ENCODE measurements at places on chromosomes 11 and 22.

DNA sequence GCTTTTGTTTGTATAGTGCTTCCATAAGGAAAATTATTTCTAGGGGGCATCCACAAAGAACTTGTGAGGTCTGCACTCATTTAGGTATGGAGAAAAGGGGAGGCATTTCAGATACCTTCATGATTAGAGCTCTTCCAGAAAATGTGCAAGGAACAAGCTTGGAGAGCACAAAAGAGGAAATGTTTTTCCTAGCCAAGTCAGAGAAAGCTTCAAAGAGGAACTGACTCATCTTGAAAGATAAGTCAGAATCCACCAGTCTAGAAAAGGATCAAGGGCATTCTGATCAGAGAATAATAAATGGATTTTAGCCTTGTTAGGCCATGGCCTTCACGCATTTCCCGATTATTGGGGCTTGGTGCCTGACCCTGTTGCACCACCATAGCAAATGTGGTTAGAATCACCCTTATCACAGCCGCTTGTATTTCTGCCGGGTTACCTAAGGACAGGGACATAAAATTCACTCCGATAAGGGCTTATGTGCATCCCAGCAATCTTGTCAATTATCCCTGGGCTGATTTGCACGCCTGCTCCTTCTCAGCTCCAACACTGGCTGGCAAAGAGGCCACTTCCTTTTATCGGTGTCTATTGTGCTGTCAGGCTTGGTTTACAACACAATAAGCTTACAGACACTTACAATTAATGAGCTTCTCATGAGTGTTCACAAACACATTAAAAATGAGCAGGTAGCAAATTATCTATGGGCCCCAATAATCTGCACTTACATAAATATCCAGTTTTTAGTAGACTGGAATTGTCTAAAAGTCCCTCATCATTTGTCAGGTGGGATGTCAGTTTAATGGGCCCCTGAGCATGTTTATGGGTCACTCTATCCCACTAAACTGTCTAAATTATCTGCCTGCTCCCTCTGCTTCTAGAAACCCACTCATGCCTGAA lies 613.5 kb downstream of the SOX6 start:
- DNase-seq = peak; percentile 3

- no peak for DNase-seq
These were observed 20.2 kb downstream of the ST3GAL4 start for GRCh38 chr11:126375726-126376125.

DNA sequence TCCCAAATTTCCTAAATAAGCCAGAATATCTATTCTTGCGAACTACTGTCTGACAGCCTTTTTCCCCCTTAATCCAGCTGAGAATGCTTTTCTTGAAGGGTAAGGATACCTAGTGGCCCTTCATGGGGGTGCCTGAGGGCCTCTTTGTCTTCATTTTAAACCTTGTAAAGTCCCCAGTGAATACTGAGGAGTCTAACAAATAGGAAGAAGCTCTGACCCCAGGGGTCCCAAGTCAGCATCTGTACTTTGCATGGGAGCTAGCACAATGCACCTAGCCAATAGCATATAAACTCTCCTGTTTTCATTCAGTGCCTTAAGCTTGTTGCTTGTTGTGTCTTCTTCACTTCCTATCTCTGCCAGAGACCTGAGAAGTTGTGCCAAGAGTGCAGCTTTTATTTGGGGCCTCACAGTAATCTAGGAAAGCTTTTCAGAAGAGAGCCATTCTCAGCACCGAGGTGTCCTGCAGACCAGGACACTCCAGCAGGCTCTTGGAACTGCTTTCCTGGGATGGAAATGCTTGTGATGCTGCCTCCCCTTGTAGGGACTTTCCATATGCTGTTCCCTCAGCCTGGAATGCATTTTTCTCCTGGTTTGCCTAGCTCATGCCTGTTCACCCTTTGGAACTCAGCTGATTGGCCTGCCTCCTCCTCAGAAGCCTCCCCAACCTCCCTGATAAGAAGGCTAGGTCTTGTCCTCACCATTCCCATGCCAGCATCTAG lies 37.2 kb downstream of the BMAL1 start:
- DNase-seq = no peak

- peak; percentile 60 for DNase-seq
These were observed 72.9 kb upstream of the ANO1 start for GRCh38 chr11:70005107-70005818.

GRCh38 chr11:64447831-64448598 lies 89.1 kb downstream of the RPS6KA4 start:
- DNase-seq = peak; percentile 20

DNA sequence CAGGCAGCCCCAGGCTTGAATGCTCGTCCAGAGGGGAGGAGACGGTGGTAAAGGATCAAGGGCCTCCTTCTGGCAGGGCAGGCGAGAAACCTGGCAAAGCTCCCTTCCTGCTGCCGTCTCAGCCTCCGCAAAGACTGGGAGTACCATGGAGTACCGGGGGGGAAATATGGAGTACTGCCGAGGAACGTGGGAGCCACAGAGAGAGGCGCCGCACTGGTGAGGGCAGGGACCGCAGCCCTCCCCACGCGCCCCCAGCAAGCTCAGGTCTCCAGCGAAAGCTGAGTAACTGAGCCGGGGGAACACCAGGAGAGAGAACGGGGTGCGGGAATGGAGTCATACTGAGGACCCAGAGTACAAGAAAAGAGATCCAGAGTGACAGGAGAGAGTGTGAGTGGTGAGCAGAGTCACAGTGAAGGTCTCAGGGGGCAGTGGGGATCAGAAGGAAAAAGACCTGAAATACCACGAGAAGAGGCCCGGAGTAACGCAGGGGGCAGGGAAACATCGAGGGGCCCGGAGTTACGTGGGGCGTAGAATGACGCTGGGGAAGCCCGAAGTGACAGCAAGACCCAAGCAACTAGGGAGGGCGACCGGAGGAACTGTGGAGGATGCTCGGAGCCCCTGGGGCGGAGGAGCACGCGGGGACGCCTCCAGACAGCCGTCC lies 740 bp downstream of the EML3 start:
- peak; percentile 52 for DNase-seq

DNA sequence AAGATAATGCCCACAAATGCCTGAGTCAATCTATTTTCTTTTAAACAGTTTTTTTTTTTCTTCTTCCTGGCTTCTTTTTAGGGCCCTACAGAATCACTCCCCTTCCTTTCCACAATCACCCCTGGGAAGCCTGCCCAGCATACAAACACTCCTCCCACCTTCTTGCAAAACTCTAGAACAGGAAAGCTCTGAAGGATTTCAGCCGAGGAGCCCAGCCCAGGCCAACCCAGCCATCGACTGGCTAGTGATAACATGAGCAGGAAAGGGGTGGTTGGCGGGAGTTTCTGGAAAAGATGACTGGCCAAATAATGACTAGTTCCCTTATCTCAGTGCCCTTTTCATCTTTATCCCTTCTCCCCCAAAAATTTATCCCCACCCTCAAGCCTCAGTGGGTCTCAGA lies 68.2 kb downstream of the USP35 start:
- DNase-seq = peak; percentile 95

- no peak for DNase-seq
These were observed 320.9 kb upstream of the PITPNB start for GRCh38 chr22:28239941-28240340.

DNA sequence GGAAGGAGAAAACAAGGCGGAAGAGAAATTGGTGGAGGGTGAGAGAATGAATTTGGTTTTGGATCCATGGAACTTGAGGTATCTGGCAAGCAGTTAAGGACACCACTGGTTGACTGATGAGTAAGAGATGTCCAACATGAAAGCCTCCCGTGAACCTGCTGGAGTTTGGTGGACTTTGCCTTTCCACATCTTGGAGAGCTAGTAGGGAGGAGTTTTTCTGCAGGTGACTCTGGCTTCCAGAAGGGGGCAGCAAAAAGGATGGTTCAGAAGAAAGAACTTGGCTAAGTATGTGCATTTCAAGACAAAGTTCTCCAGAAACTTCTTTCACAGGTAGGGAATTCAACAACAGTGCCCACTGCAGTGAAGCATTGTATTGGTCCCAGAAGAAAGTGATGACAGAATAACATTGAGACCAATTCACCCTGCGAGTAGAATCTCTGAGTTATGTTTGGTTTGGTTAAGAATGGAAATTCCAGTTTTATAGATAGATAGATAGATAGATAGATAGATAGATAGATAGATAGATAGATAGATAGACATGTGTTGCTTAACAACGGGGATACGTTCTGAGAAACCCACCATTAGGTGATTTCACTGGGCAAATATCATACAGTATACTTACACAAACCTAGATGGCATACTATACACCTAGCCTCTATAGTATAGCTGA lies 28.5 kb downstream of the DCDC1 start:
- peak; percentile 55 for DNase-seq

GRCh38 chr11:118092907-118093571 lies 6.3 kb upstream of the SMIM35 start:
- no peak for DNase-seq

Measured in iris pigment epithelial cell (primary cell).